ENCODE measurements at places on chromosomes 6 and 20.

DNA sequence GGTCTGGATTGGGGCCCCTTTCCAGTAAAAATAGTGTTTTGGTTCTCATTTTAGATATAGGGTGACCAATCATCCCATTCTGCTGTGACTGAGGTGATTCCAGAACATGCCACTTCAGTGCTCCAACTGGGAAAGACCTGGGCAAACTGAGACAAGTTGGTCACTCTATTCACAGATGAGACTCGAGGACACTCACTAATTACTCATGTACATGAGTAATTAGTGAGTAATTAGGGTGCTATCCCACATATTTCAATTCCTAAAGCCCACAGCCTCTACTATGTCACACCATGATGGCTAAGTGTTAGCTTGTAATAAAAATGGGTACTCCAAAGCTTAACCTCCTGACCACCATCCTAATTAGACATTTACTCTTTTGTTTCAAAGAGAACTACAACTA lies 86.0 kb downstream of the CBLN4 start:
- no peak for DNase-seq

GRCh38 chr6:39409889-39410288 lies 87.4 kb upstream of the KCNK16 start:
- no peak for DNase-seq

- no peak for DNase-seq
These were observed 45.2 kb downstream of the LRRC1 start for GRCh38 chr6:53840027-53840426.

DNA sequence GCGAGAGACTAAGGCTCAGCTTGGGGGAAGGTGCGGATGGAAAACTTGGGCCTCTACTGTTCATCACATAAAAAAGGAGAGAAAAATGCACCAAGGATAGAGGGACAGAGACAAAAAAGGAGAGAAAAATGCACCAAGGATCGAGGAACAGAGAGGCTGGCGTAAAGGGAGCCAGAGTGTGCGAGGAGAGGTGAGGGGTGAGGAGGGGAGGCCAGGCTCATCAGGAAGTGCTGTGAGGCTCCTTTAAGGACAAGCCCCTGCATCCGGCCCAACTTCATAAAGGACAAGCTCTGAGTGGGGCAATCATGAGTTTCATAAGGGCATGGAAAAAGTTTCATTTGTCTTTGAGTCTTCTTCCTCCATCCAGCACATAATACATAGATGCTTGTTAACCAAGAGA lies 117.2 kb upstream of the NXT1 start:
- DNase-seq: no peak

DNA sequence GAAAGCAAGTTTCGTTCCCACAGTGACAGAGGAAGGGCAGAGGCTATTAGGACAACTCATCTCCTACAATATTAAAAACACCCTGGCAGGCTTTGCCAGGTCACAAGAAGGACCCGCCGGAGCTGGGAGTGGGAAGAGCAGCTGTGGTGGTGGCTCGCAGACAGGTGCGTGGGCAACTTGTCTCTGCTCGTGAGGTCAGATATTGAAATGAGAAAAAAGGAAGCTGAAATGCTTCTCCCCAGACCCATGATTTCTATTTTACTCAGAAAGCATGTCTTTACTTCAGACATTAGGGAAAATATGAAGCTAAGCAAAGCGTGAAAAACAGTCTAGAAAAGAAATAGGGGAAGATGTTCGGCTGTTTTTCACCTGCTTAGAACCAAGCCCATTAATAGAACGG lies 166.3 kb upstream of the EEF1E1 start:
- no peak for DNase-seq

- no peak for DNase-seq
These were observed 324.2 kb upstream of the CNR1 start for GRCh38 chr6:88490195-88490907.

GRCh38 chr6:164130151-164130550 lies 715.6 kb downstream of the QKI start:
- DNase-seq: no peak

DNA sequence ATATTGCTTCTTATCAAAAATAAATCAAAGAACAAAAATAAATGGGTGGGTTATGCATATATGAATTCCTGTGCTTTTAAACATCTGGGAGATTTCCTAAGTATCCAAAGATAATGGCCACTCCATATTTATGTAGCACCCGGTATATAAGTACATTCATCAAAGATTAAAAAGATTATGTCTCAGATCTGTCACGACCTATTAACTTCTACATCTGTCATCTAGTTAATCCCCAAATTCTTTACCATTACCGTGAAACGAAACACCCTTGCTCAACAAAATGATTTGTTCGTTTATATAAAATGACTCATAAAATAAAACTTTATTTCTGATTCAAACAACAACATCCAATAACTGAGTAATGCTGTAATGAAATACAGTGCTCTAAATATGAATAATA lies 64.8 kb upstream of the FOXQ1 start:
- no peak for DNase-seq

DNA sequence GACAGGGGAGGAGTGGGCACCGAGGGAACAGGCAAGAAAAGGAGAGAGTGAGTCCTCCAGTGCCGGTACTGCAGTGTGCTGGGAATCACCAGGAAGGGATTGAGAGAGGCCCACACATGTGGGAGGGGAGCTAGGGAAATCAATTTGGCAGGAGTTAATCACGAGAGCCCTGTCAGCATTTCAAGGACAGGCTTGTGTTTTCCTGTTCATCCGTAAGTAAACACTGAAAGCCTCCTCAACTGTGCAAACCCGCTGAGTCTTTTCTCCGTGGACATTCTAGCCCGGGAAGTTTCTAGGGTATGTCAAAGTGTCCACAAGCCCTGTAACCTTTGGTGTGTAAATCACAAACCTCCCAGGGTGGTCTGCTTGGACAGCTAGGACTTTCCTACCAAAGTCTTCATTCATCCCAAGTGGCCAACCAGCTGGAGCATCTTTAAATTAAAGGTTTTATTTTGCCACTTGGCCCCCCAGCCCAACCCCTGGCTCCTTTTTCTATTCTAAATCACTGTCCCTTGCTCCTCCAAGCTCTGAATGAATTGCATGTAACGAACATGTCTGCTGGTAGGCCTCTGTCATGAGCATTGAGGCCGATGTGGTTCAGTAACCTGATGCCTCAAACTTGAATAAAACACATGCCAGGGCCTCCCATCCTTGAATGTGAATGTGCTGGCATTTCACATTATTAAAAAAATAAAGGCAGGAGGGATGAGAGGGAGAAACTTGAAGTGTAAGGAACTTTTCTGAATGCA lies 149.1 kb downstream of the ZNF217 start:
- DNase-seq: no peak

DNA sequence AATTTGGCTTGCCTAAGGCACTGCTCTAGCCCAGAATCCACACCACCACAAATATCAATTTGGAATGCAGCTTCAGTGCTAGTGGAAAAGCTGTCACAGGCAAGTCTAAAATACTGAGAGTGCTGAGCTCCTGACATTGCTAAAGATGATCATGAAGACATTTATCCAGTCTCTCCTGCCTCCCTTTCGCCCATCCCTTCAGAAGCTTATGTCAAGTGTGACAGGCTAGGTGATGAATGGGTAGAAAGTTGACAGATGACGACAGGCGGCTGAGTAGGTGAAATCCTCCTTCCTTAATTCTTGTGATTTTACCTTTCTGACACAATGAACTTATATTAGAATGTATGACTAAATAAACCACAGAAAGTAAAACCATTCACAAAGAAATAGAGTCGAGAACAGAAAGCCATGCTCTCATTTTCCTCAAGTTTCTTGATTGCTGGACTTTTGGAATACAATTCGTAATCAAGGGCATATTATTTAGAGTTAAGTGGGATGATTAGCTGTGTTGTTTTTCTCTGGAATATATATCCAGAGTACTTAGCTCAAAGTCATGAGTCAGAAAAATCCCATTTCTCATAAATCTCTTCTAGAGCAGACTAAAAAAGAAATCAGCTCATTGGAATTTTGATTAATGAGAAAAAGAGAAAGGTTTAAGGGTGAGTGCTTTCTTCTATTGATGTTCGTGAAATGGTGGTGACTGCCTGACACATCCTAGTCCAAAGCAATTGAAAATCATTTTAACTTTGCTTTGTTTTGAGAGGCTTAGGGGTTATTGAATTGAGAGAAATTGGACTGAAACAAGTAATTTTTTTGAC lies 1228.2 kb upstream of the CITED2 start:
- no peak for DNase-seq
